ENCODE measurements at places on chromosomes 3 and 15. TPM values are rescaled to one million over a fixed set of nuclear protein-coding genes. Genes with fewer than 3 reads are reported as not detected.

DNA sequence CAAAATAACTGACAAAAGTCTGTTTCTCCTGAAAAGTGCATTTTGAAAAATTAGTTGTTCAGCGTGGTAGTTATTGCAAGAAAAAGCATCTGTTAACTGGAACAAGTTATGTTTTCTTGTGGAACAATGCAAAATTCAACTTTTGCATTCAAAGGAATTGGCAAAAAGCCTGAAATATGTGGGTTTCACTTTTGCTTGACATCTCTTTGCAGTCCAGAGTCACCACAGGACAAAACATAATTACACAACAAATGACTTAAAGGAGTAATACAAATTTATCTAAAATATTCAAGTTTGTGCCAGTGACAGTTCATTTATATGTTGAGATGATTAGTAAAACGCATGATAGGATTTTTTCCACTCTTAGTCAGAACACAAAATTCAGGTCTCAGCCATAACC lies 96.3 kb upstream of the P2RY1 start:
- DNase-seq = no peak

- DNase-seq = no peak
These were observed 51.9 kb upstream of the TBL1XR1 start for GRCh38 chr3:177249203-177249602.

GRCh38 chr3:115254492-115255196 lies 107.6 kb upstream of the ZBTB20 start:
- DNase-seq = no peak

MYO5C gene
- total RNA-seq = 1.2 TPM

BBX gene
- total RNA-seq = 33.1 TPM

- no peak for DNase-seq
These were observed 37.7 kb downstream of the TRIM71 start for GRCh38 chr3:32855350-32855953.

RGMA gene
- 8.1 TPM for total RNA-seq

CD200 gene
- total RNA-seq = 41.6 TPM

DNA sequence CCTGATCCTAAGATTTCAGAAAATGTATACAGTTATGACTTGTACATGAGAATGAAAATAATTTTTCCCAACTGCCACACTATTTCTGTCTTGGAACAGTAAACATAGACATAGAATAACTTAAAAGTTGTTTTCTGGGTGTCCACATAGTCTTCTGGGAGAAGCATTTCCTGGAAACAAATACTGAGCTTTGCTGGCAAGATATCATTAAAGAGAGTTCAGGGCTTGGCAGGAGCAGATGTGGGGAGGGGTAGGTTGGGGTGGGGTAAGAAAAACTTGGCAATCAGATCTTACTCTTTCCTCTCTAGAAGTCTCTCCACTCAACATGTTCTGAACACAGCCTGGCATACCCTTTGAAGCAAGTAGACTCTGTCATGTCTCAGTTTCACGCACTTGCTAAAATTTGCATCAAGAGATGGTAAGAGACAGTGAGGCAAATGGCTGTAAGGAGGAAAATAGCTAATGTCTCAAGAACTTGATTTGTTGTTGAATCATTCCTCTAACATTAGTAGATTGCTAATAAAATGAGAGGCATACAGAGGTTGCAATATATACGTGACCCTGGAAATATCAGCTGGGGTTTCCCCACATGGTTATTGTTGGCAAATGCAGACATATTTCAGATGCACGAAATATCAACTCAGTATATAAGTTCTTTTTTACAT lies 27.3 kb upstream of the ABI3BP start:
- DNase-seq = no peak

DNA sequence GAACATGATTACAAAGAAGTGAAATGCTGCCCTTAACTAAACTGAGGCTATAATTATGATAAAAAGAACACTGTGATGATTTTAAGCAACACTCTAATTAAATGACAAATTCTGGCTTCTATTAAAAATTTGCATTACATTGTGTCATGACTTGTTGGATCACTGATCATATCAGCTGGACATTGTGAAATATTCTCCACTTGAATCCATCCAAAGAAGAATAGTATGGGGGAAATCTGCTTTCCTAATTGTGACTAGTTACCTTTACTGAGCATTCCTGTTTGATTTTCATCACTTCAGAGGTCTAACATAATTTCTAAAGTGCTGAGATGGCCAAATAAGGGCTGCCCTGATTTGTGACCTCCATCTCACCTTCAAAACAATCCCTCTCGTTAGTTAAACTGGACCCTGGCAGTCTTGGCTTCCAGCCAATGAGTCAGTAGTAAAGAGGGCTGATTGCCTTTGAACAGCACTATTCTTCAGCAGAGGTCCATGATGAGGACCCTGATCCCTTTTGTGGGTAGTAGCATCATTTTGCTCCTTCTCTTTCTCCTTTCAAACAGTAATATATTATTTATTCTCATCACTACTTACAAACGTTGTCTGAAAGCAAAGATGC lies 53.5 kb upstream of the LEKR1 start:
- DNase-seq = no peak

GRCh38 chr3:46242120-46242519 lies at the start of gene CCR3:
Gene CCR3, plus strand, starts transcription at chr3:46242460. Its CDS starts 22,699 bp downstream, at chr3:46265159.
- no peak for DNase-seq

- DNase-seq = no peak
These were observed 275.0 kb downstream of the ADAMTSL3 start for GRCh38 chr15:83928878-83929418.

SAMMSON gene
- total RNA-seq = 0.47 TPM

DNA sequence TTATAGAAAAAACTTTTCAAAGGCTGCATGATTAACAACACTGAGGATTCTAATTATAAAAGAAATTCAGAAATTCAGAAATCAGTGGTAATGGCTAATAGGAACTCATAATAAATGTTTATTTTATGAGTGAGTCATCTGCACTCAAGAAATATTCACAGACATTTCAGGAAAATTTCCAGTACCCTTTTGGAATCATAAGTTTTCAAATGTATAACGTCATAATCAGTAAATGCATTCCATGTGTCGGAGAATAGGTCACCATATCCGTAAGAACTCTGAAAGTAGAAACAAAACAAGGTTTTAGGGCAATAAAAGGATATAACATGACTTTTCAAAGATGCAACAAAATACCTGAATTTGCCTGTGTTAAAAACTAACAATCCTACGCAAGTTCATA lies 24.7 kb downstream of the EOGT start:
- DNase-seq = no peak

- no peak for DNase-seq
These were observed 151.4 kb downstream of the RAP2B start for GRCh38 chr3:153313302-153313965.
